ENCODE measurements at places on chromosomes 11 and 22.

- DNase-seq = no peak
Measured at GRCh38 chr11:35427071-35427470, 7.7 kb upstream of the SLC1A2 start.

DNA sequence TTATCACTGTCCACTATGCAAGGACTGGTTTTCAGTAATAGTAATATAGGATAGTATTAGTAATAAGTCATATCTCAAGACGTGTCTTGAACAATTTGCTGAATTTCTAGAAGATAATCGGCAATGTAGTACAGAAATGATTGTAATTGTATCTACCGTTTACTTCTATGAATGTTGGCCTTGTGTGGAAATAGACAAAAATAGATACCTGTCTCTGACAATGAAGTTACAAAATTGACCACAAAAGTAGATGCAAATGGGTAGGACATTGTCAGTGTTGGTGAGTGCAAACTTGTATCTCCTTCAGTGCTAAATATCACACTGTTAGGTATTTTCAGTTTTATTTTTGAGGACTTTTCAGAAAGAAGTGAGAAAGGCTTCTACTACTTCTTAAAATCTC lies 43.1 kb downstream of the SVIP start:
- no peak for DNase-seq

DNA sequence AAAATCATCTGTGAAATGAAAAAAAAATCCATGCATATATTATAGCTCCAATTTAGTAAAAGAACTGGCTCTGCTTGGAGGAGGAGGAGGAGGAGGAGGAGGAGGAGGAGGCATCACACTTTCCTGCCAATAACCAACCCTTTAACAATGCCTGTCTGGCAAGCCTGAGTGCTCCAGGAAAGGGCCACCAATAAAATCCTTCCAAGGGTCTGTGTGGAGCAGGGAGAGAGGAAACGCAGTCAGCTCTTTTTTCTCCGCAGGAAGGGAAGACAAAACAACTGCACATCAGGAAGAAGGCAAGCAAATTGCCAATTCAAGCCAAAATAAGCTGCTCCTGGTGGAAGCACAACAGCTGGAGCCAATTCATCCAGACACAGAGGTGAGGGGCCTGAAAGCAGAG lies 139.0 kb downstream of the KCNC1 start:
- DNase-seq = no peak

GRCh38 chr22:24144056-24144777 lies 37.1 kb upstream of the SUSD2 start:
- DNase-seq = no peak

DNA sequence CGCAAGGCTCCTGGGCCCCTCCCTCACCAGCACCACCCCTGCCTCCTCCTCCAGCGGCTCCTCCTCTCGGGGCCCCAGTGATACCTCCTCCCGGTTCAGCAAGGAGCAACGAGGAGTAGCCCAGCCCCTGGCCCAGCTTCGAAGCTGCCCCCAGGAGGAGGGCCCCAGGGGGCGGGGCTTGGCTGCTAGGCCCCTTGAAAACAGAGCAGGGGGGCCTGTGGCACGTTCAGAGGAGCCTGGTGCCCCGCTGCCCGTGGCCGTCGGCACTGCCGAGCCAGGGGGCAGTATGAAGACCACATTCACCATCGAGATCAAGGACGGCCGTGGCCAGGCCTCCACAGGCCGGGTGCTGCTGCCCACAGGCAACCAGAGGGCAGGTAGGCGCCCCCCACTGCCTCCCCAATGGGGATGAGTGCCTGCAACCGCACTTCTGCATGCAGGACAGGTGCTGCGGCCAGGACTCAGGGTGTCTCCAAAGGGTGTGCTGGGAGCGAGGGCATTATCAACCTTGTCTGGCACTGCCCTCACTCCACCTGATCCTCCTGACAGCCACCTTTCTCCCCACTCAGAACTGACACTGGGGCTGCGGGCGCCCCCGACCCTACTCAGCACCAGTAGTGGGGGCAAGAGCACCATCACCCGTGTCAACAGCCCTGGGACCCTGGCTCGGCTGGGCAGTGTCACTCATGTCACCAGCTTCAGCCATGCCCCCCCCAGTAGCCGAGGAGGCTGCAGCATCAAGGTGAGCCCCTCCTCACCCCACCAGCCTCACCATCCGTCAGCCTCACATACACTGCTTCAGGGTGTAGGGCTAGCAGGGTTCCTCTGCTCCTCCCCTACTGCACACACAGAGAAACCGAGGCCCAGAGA lies 10.2 kb downstream of the SMTN start:
- no peak for DNase-seq

DNA sequence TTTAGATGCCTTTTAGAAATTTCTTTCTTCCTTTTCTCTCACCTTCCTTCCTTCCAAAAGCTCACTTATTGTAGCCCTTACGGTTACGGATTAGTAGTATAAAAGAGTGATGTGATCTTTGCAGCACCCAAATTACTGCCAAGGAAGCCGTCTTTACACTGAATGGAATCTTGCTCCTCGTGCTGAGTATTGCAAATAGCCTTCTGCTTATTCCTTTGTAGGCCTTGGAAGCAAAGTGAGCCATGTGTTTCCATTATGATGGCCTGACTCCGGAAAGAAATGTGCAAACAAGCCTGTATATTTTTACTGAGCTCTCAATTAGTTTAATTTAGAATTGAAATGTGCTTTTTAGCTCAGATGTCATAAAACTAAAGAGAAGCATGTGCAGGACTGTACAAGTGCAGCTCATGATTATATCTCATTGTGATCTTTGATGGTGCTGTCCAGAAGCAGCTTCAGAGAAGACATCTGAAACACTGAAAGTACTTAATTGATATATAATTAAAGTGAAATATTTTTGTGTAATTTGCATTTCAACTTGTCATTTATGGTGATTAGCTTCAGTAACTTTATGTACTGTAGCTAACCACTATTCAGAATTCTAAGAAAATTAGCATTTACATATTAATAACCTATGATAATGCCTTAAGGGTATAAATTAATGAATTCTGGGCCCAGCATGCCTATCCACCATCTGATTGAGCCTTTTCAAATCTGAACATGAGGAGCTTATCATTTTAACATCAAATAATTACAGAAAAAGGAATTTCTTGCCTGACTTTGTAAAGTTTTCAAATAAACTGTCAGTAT lies 129.3 kb downstream of the GRIA4 start:
- no peak for DNase-seq

DNA sequence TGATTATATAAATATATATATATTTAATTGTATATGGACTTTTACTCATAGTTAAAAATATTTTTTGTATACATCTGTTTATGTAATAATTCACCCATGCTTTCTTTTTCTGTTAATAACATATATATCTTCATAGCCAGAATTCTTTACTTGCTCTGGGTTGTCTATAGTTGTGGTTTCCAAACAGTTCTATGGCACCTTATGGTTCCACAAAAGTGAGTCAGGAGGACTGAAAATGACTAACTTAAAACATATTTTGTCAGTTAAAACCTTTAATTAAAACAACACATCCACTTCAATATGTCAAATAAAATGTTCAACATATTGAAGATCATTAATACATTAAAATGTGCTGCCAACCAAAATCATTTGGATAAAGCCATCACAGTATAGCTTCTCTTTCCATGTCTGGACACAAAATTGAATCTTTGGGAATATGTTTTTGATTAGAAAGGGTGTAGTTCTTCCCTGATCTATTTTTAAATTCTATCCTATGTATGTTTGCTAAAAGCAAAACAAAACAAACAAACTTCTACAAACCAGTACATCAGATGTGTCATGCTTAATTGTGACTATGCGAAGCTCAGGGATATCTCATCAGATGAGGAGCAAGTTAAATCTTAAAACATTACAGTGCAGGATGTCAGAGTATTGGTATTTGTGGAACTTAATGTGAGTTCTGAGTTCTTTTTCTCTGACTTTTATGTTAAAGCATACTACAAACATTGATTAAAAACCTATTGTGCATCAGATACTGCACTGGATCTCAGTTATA lies 1488.4 kb upstream of the TENM4 start:
- no peak for DNase-seq

DNA sequence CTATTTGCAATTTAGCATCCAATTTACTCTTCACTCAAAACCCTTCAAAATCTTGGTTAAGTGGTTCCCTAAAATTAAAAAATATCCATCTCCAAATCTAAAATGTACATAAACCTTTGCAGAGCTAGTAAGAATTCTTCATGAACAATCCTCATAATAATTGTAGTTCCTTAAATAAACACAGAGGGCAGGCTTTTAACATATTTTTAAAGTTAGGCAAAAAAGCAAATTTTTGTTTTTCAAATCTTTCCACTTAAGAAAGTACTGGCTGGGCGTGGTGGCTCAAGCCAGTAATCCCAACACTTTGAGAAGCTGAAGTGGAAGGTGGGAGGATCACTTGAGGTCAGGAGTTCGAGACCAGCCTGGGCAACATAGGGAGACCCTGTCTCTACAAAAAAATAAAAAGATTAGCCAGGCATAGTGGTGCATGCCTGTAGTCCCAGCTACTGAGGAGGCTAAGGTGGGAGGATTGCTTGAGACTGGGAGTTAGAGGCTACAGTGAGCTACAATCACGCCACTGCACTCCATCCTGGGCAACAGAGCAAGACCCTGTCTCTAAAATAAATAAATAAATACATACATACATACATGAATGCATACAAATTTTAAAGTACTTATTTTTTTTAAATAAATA lies 25.1 kb upstream of the PLAAT3 start:
- no peak for DNase-seq

DNA sequence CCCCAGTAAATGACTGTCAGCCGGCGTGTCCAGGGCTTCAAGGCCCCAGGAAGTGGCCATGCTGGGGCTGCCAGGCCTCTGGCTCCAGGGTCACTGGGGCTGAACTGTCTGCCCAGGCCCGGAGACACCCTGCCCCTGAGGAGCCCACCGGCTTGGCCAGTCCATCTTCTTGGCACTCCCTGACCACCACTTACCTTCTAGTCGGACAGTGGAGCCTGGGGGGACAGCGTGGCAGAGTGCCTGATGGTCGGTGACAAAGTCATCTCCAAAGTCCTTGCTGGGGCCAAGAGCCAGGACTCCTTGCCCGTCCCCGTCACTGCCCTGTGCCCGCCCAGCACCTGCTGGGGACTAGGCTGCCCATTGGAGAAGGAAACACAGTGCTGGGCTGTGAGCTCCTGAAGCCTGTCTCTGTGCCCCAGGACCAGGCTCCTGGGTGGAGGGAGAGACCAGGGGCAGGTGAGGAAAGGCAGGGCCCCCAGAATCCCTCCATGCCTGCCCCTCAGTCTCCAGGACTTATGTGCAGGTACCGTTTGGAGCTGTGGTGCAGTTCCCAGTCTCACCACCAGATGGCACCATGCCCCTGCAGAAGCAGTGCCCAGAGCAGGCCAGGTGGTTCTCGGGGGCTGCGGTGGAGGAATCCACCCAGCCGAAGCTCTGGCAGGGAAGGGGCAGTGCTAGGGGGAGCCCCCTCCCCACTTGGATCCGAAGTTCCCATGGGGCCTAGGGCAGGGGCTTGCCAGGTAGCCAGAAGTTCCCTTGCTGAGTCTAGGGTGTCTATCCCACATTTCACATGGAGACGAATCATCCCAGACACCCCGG lies 6.0 kb upstream of the CCDC188 start:
- DNase-seq = peak; percentile 42

GRCh38 chr11:119634301-119634700 lies 94.7 kb downstream of the NECTIN1 start:
- no peak for DNase-seq

GRCh38 chr11:29527391-29527936 lies 489.4 kb downstream of the KCNA4 start:
- no peak for DNase-seq

- DNase-seq = no peak
Measured at GRCh38 chr11:47154616-47155570, 21.8 kb downstream of the ARFGAP2 start.

GRCh38 chr11:76391811-76392475 lies 10.8 kb downstream of the GVQW3 start:
- no peak for DNase-seq

GRCh38 chr11:1946812-1947484 lies at the start of gene MRPL23:
Gene MRPL23, plus strand, starts transcription at chr11:1947332. Its CDS starts 31 bp downstream, at chr11:1947363.
- no peak for DNase-seq

GRCh38 chr11:60851327-60852104 lies 4.2 kb downstream of the PTGDR2 start:
- no peak for DNase-seq

DNA sequence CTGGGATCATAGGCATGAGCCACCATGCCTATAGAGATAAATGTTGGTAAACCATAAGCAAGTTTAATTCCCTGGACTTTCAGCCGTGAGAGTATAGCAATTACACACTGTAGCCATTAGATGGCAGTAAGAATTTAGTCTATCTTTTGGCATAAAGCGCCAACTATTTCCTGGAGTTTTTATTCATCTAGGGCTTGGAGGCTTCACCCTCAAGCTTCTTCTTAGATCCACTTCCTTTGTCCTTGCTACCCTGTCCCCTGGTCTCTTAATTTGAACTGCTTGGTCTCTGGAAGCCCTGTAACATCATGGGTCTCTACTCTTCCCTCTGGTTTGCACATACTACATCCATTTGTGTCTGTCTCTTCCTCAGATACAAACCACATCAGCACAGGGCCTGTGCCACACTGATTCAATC lies 38.2 kb downstream of the OR10A6 start:
- peak; percentile 24 for DNase-seq

- DNase-seq = peak; percentile 80
Measured at GRCh38 chr22:33271390-33272161, 213.4 kb upstream of the SYN3 start.

DNA sequence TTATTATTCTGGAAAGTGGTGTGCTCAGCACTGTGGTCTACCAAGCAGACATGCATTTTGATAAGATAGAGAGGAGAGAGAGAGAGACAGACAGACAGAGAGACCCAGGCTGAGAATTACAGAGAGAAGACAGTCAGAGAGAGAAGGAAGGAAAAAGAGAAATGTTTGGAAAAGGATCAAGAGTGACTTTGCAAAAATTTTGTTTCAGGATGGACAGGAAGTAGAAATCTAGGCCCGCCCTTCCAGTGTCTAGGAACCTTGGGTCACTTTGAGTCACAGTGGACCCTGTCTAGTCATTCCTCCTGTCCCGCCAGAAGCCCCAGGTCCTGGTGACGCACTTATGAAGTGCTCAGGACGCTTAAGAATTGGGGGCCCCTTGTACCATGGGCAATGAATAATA lies 166.7 kb downstream of the ST3GAL4 start:
- DNase-seq = no peak

GRCh38 chr22:48717883-48718817 lies 1109.5 kb downstream of the BRD1 start:
- no peak for DNase-seq

GRCh38 chr11:10118865-10119264 lies 175.2 kb downstream of the SBF2 start:
- no peak for DNase-seq

- no peak for DNase-seq
Measured at GRCh38 chr11:8292351-8292750, 28.7 kb upstream of the LMO1 start.
